ENCODE measurements at places on chromosomes 11 and 22.
A peak's percentile ranks its signal among the peaks of the same experiment; 100 is the strongest.

- no peak for DNase-seq
Observed at GRCh38 chr11:11445441-11446185, 92.6 kb upstream of the CSNK2A3 start.

DNA sequence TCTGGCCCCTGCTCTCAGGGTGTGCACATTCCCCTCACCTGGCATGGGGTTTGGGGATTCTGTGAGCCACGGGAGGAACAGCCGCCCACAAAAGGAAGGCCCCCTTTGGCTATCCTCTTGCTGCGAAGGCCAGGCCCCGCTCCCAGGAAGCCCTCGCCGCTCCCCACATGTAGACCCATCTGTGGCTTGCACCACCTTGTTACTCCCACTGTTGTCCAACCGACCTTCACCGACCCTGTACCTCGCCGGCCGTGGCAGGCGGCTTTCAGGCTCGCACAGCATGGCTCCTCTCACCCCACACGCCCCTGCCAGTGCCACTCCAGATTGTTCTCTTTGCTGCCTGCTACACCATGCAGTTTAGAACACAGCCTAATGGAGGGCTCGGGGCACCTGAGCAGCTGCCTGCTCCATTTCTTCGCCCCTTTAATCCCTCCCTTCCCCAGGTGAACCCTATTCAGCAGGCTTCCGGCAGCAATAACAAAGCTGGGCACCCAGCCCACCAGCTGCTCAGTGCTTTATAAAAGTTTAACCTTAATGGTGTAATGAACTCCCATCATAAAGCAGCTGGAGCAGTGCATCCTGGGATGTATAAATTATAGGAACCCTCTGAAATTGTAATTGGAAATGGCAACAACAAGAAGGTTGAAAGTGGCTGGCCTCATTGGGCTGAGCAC lies 10.7 kb downstream of the DAGLA start:
- DNase-seq: no peak

GRCh38 chr11:125348674-125349309 lies 147.3 kb downstream of the FEZ1 start:
- DNase-seq: peak; percentile 32

DNA sequence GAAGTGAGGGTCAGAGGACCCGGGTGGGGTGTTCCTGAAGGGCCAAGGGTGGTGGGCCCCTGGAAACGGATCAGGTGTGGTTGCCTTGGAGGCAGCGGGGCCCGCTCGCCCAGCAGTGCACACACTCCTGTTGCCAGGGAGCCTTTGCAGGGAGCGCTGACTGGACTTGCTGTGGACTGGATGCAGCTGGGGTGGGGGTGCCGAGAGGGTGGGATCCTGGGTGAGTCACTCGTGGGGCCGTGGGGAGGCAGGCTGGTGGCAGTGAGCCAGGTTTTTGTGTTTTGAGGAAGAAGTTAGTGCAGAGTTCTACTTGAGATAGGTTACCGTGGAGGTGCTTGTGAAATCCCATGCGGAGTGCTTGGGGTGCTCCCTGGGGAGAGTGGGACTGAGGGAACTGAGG lies 1.3 kb downstream of the MRPL23 start:
- DNase-seq: no peak

DNA sequence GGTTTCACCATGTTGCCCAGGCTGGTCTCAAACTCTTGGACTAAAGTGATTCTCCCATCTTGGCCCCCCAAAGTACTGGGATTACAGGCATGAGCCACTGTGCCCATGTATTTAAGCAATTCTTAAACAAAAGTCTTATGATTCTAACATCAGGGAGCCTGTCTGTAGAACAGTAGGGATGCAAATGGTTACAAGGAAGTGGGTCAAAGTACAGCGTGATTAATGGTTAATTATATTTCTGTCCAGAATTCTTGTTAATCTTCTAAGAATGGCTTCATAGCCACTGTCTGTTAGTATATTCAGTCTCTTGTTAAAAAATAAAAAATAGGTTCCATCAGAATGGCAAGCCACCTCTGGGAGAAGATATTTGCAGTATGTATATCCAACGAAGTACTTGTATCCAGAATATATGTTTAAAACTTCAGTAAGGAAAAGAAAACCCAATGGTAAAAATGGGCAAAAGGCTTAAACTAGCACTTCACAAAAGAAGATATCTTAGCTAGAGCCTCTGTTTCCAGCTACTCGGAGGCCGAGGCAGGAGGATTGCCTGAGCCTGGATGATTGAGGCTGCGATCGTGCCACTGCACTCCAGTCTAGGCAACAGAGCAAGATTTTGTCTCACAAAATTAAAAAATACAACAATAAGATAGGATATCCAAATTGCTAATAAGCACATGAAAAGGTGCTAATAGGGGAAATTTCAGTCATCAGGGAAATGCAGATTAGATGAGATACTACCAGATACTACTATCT lies 22.9 kb downstream of the ATG13 start:
- DNase-seq: no peak

GRCh38 chr11:12016246-12016645 lies 7.8 kb upstream of the DKK3 start:
- no peak for DNase-seq

- no peak for DNase-seq
Observed at GRCh38 chr11:112728288-112728687, 232.9 kb upstream of the NCAM1 start.

DNA sequence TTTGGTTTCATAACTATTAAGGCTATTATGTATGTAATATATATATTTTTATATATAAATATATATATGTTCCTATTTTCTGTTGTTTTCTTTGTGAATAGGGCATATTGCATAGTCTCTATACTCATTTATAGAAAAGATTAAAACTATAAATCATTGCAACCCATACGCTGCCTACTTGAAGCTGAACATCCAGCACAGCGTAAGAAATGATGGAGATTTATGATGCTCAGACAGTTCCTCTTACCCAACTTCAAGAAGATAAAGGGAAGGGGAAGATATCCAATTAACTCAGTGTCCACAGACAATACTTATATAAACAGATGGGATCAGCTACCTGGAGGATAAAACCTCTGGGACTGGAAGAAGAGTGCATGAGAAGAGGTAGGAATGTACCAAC lies 791.7 kb downstream of the FAM181B start:
- no peak for DNase-seq

DNA sequence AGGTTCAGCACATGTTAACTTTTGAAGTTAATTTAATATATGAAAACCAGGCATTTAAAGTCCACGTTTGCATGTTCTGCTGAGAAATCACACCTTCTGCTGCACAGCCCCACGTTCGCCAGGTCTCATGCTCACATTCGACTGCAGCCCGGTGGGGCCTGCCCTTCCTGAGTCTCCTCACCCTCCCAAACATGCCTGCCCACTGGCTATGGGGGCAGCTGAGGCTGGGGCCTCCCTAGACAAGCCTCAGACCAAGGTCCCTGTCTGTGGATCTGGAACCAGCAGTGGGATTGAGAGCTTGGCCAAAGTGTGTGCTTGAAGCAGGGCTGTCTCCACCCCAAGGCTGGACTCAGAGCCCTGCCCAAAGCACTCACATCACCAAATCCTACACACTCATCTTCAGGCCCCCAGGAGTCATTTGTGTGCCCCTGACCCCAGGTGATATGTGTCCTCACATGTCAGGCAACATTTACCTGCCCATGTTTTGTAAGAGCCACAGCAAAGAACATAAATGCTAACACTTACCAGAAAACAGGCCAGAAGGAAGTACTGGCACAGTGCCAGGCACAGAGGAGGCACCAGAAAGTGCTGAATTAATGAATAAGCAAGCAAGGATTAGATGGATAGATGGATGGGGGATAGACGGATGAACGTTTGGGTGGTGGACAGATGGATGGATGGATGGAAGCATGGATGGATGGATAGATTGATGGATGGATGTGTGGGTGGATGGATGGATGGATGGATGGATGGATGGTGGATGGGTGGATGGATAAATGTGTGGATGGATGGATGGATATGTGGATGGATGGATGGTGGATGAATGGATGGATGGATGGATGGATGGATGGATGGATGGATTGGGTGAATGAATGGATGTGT lies 9.4 kb upstream of the FADD start:
- no peak for DNase-seq

DNA sequence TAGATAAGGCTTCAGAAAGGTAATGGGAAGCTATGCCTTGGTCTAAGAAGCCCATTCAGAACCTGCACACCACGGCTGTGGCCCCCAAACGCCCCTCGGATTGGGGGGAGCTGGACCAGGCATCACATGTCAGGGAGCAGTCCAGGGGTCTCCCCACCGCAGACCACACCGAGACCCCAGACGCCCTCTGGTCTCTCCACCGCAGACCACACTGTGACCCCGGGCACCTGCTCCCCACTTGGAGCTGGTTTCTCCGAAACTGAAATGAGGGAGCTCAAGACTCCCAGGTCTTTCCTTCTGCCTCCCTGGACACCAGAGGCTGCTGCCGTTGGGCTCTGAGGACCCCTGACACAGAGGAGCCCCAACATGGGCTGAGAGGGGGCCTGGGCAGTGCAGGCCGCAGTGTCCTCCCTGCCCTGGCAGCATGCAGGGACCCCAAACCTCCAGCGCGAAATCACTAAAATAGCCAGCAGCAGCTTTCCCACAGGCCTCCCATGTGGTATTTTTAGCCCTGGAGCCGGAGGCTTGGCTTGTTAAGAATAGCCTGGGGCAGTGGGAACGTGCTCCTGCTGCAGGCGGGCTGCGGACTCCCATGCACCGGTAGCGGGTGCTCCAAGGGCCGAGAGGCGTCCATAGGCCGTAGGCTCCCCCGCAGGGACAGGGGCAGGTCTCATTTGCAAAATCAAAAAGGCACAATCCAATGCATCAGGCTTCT lies 7.7 kb downstream of the LINC01488 start:
- no peak for DNase-seq

GRCh38 chr11:79371152-79371551 lies 69.7 kb downstream of the TENM4 start:
- no peak for DNase-seq

DNA sequence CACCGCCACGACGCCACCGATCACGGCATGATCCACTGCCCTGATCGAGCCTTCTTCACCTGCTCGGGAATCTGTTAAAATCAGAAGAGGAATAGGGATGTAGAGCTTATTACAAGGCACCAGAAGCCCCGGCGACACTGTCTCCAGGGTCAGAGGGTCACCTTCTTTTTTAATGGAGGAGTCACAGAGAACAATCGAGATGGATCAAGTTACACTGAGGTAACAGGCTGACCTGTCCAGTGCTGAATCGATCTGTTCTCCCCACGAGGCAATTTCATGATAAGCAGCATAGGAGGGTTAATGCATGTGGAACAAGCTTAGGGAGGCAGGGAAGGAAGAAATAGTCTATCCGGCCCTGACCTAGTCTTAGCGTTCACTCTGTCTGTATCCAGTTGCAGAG lies 325.5 kb downstream of the CADM1 start:
- no peak for DNase-seq
